NCI-H526 treated with DMSO at 0.1 percent for 48 hours (cell line): ENCODE measurements at places on chromosomes 7 and 10.

GRCh38 chr10:123346581-123346980 lies 192.4 kb downstream of the BUB3 start:
- DNase-seq = no peak

- no peak for DNase-seq
Observed at GRCh38 chr10:98134117-98134430, 383 bp upstream of the R3HCC1L start.

GRCh38 chr10:114635797-114636550 lies 22.1 kb downstream of the ABLIM1 start:
- DNase-seq = no peak

- no peak for DNase-seq
Observed at GRCh38 chr10:68572151-68572550, 12.0 kb downstream of the TET1 start.

DNA sequence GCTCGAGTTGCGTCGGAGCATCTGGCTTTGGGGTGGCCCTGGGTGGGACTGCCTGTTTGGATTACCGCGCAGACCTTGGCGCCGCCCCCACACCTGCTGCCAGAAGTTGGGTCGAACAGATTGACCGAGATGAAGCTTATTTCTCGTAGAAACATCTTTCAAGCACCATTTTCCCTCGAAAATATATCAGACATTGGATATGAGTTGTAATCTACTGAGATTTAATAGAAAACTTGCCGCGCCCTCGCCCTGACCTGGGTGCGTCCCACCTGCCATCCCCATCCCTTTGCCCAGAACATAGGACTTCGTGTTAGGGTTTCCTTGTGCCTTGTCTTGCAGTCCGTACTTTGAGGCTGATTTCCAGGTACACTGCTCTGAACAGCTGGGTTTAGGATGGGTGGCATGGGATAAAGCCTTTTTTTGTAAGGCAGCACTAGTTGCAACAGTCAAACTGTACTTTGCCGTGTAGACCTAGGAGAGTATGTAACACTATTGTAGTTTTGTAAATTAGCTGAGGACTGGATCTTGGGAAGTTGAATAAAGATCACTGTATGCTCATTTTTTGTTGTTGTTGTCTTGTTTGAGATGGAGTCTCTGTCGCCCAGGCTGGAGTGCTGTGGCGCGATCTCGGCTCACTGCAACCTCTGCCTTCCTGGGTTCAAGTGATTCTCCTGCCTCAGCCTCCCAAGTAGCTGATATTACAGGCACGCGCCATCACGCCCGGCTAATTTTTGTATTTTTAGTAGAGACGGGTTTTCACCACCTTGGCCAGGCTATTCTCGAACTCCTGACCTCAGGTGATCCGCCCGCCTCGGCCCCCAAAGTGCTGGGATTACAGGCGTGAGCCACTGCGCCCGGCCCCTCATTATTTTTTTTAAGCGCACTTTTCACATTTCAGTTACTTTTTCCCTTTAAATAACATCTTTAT lies 978 bp downstream of the OGDH start:
- DNase-seq = no peak

DNA sequence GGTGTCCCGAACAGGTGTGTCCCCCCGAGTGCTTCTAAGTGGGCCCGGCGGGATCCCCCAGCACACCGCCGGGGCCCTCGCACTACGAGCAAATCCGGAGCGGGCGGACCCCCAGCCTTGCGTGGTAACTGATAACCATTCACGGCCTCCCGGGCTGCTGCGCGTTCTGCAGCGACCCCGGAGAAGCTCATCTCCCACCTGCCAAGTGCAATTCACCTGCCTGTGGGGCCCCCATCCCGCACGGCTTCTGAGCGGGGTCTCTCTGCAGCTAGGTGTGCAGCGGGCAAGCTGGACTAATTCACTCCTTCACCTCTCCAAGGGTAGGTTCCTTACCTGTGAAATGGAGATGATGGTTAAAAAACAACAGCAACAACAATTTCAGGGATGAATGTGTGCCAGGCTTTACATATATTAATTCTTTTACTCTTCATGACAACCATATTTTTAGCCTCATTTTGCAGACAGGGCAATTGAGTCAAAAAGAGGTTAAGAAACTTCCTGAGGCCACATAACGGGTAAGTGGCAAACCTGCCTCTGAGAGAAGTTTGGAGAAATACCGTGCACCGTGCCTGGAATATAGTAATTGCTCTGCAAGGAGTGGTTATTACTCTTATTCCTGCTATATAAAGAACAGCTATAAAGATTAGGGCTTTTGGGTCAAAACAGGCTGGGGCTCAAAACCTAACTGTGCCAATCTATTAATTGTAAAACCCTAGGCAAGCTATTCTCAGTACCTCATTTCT lies 652 bp upstream of the PODXL start:
- no peak for DNase-seq

DNA sequence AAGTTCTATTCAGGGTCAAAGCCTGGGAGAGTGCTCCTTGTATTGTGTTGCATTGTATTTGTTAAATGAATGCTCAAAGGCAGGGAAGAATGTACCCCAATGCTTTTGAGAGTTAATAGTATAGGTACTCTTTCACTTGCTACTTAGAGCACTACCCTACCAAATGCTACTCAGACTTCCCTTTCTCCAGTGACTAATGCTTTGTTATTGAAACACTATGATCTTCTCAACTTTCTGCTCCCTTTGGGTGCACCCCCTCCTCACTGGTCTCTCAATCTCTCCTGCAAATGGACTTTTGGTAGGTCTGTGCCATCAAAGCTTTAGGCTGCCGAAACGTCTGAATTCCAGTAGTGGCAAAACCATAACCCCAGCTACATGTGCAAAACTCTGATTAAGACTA lies 177.7 kb upstream of the AHR start:
- no peak for DNase-seq
